B cell (primary cell): ENCODE measurements at places on chromosomes 5 and 9.

DNA sequence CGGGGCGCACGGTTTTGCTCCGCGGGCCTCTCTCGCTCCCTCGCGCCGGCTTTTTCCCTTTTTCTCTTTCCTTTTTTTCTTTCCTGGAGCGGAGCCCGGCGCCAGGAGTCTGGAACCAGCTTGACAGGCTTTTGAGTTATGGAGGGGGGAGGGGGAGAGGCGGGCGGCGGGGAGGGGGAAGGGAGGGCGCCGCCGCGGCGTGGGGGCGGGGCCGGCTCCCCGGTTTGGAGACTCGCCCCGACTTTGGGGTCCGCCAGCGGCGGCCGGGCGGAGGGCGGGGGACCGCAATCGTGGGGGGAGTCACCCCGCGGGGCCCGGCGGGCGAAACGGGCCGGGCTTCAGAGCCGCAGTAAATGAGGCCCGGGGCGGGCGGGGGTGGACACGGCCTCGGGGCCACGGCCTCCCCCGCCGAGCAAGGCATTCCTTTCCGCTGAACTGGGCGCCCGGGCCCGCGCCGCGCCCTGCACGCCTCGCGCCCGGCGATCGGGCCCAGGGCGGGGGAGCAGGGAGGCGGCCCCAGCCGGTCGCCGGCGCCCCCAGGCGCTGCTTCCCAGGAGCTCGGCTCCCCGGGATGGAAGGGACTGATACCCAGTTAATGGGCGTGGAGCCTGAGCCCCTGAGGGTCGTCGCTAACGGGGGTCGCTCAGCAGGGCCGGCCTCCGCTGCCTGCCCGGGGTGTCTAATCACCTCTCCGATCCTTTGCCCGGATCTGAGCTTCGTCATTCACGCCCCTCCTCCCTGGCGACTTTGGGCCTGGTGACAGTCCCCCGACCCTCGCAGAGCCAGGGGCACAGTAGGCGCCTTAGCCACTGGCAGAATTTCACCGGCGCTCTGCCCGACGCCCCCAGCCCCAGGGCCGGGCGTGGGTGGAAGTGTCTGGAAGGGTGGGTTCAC is 138.1 kb downstream of the C9orf50 start:
- DNase-seq, result peak; percentile 54

DNA sequence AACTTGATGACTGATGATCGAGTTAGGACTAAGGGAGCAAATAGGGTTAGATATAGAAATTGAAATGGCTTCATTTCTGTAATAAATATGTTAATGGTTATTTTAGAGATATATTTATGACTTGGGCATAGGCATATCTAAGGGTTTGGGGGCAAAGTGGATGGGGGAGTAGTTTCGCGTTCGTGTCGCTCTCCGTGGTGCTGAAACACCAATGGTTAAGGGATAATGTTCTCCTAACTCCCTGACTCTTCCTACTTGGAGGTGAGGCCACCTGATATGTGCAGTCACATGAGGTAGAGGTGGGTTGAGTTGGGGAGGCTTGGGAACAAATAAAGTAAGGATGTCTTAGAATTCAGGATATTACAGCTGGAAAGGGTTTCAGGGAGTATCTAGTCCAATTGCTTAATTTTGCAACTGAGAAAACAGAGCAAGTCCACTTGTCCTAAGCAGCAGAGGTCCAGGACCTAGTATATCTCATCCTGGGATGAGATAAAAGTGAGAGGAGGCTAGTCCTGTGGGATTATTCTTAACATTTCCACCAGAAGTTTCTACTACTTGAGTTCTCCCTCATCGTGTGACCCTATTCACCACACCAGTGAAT is 44.0 kb upstream of the MAP1B start:
- no peak for DNase-seq

- DNase-seq, result no peak
These were observed 189.2 kb downstream of the PCSK1 start for GRCh38 chr5:96243862-96244261.

DNA sequence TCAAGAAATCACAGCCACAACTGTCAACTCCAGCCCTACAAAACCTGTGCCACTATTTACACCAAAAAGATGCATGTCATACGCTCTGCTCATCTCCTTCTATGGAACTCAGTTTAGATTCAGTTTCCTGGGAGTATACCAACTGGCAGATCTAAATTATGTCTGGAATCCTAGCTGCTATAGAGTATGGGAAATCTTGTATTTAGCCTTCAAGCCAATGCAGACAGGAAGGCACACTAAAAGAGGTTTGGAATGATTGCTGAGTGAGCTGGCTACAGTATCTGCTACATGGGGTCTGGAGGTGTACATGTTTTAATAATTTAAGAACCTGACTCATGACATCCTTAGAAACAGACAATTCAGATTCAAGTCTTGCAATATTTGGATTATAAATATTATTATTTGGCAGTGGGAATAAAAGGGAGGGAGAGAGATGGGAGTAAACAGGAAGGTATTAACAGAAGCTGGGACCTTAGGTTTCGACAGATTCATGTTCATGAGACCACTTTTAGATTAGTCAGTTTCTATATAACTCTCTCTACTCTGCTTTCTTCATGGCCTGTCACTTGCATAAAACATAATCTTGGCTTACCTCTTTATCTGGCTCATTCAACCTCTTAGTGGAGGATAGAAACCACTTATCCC is 178.8 kb upstream of the HAPLN1 start:
- DNase-seq, result no peak

DNA sequence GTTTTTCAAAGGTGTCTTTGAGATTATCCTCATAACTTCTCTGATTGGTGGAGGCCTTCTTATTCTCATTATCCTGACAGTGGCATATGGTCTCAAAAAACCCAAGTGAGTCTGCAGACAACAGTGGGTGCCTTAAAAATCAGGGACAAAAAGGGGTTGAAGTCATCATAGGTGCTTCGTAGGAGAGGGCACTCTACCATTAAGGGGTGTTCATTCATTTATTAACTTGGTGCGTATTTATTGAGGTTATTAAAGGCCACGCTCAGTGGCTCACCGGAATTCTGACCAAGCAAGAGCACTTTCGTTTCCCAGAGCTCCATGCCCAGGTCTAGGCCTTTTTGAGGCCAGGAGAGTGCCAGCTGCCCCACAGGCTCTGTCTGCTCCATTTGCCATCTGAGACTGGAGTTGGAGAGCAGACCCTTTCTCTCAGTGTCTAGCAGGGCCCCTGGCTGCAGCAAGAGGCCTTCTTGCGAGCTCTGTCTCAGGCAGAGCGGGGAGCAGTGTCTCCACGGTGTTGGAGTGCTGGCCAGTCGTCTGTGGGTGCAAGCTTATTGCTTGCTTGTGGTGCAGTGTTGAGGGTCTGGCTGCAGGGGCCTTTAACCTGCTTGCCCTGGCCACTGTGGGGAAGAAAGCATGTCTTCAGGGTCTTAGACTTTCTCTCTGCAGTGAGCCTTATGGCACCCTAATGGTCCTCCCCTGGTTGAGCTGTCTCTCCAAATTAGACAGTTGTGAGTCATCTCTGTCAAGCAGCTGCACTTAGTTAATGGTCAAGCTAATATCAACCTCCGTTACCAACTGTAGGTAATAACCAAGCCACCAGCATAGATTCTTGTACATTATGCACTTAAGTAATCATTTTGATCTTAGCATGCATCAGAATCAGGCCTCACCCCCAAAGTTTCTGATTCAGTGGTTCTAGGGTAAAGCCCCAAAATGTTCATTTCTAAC is 62.6 kb downstream of the IL31RA start:
- no peak for DNase-seq

DNA sequence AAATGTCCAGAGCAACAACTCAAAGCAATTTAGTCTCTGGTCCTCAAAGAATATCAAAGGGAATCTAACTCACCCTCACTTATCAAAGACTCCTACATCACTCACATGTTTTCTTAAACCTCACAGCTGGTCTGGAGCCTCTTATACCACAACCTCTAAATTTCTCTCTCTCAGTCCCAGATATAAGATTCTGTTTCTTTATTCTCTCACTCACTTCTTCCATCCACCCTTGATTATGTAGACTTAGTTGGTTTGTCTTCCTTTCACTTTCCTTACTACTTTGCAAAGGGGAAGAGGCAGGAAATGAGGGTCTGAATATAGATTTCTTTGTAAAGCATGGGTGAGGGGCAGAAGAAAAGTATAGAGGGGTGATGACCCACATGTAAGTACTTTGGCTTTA is 75.4 kb upstream of the STARD4 start:
- DNase-seq, result no peak

GRCh38 chr9:14158916-14159315 is 155.0 kb downstream of the NFIB start:
- no peak for DNase-seq

GRCh38 chr9:2271426-2271825 is 256.3 kb downstream of the SMARCA2 start:
- DNase-seq, result peak; percentile 31

- DNase-seq, result no peak
These were observed 28.7 kb downstream of the TTC23L start for GRCh38 chr5:34867660-34868059.

DNA sequence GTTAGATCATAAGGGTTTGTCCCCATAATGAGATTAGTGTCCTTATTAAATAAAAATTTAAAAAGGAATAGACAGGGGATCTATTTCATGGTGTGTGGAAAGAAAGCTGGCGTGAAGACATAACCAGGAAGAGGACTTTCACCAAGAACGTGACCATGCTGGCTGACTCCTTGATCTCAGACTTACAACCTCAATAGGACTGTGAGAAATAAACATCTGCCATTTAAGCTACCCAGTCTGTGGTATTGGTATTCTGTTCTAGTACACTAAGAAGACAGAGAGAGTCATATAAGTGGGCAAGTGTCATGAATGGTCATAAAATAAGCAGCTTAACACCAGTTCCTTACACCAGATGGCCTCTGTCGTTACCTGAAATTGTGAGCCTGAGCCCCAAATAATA is 259.4 kb upstream of the CCNG1 start:
- no peak for DNase-seq

- no peak for DNase-seq
These were observed 38.9 kb upstream of the SLIT3 start for GRCh38 chr5:169339869-169340268.

DNA sequence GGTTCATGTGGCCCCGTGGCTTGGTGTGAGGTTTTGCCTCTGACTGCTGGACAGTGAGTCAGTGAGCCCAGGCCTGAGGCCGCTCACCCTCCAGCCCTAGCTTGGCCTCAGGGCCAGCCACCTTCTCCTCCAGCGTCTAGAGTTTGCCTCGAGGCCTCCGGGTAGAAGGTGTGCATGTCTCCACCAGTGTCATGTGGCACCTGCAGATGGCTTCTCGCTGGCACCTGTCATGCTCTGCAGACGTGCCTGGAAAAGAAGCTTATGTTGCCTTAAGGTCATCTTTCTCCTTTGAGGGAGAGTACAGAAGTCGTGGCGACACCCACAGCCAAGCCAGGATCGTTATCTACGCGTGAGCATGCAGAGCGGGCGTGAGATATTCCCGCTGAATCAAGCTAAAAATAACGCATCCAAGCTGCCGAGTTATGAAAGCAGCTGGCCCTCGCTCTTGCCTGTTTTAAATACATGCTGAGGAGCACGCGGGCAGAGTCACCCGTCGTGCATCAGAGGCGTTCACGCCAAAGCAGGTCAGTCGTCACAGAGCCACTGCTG is 79.7 kb upstream of the FCN2 start:
- DNase-seq, result no peak

DNA sequence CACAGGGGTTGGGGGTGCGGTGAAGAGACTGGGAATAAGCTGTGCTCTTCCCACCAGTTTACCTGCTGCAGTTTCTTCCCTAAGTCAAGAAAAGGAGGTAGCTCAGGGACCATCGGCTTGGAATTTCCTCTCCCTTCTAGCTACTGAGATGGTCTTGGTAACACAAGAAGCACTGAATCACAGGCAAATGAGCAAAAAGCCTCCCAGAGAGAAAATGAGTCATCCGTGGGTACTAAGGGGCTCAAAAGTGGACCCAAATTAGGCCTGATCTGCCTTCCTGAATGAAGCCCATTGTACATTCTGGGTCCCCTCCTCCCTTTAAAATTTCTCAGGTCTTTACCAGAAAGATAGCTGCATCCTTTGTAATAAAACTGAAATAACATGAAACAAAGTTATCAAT is 49.9 kb downstream of the PTPN3 start:
- no peak for DNase-seq

DNA sequence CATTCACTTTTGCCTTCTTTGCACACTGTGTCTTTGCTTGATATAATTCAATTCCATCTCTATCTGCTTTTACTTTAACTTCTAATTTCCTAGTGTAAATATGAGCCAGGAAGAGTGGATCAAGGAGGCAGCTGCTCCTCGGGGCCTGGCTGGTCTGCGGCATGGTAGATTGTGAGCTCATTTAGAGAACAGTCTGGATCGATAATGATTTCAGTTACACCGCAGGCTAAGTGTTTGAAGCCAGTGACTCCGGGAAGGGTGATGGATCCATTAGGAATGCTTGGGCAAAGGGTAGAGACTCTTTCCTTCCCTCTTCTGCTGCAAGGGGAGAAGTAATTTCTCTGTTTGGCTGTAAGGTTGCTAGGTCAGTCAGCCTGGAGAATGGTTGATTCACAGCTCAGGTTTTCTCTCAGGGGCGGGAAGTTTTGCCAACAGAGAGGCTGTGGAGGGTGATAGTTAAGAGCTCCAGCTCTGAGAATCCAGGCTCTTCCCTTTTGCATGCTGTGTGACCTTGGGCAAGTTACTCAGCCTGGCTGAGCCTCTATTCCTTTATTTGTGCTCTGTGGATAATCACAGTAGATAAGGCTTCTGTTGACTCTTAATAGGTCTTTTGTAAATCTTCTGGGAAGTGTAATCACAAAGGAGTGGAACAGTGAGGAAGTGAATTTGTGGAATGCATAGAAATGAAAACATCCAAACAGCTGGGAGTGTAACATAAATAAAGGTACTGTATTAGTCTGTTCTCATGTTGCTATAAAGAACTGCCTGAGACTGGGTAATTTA is 99.1 kb downstream of the PTTG1 start:
- no peak for DNase-seq

GRCh38 chr5:171122372-171122771 is 186.7 kb upstream of the TLX3 start:
- DNase-seq, result no peak

GRCh38 chr9:13213337-13213736 is 66.2 kb downstream of the MPDZ start:
- no peak for DNase-seq

DNA sequence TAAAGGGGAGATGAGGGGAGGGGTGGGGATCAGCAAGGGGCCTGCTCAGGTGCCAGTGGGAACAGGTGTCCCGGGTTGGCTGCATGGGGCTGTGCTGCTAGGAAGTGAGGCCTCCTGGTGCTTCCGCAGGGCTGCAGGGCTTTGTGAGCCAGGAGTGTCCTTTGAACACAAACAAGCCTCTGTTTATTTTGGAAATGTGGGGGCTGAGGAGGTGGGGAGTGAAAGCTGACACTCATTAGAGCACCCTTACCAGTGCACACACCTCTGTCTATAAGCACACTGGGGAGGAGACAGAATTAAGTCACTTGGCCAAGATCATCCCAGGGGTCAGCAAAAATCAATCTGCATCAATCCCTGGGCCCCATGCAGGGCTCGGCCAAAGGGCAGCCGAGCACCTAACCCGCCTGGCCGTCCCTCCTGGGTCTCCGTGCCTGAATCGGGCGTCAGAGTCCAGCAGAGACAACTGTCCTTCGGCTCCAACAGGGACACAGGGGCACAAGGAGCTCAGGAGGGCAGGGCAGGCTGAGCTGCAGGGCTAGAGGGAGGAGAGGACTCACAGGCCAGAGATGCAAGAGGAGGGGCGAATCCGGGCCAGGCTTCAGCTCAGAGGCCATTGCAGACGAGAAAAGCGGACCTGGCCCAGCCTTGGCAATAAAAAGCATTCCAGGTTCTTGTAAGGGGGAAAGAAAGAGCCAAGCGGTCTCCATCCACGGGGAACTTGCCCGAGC is 99.8 kb downstream of the VAV2 start:
- DNase-seq, result no peak

- no peak for DNase-seq
These were observed 22.0 kb downstream of the MAST4 start for GRCh38 chr5:66617991-66618768.
